ENCODE measurements at places on chromosomes 5 and 9.

GRCh38 chr9:72960446-72960845, 7.6 kb upstream of the ALDH1A1 start:
- no peak for DNase-seq

DNA sequence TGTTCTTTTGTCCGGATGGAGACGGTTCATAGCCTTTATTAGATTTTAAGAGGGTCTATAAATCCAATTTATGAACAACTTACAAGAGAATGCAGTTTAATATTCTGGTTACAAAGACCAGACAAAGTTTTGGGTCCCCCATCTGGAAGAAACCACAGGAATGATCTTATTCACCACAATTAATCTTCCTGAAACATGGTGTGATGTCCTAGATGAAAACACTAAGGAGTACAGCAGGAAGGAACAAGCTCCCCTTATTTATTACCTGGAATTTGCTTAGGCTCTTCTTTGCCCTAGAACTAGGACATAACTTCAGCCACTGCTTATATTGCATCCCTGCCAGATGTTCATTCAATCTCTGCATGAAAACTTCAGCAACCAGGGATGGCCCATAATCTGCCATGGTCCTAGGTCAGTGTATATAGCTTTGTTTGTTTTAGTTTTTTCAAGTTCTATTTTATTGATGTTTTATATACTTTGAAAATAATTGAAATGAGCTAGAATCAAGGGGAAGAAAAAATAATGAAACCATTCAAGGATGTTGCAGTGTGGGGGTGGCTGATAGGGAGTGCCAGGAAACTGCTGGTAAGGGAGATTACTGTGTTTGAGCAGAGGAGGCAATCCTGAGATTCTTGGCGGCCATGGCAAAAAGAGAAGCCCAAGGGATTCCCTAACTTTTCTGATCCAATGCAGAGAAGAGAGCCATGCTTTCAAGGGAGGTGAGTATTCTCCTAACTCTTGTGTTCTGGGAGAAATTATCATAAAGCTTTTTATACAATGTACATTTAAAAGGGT, 16.8 kb downstream of the TXNDC8 start:
- DNase-seq = no peak

GRCh38 chr5:34674187-34674586, 18.1 kb downstream of the RAI14 start:
- no peak for DNase-seq

DNA sequence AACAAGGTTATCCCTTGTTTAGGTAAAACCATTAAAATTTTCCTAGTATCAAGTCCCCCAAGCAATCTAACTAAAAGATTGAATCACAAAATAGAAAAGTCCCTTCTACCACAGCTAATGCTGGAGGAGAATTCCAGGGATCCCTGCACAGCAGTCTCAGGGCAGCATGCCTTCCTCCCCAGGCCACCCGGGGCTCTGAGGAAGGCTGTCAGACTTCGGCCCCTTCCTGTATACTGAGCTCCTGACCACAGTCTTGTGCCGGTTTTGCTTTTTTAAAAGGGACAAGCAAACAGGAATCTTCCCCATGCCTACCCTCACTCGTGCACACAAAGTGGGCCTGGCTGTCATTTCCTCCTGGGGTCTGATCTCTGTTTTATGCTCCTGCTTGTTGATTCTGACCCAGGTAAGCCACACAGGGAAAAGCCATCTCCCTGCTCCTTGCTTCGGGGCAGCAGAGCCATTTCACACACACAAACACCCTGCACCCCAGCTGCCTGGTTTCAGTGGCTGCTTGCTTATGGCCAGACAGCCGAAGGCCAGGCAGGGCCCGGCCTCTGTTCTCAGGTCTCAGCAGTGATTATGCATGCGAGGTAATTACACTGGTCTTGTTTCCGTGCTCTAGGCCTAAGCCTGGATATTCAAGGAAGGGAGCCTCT, 211.9 kb downstream of the NXNL2 start:
- DNase-seq = no peak

DNA sequence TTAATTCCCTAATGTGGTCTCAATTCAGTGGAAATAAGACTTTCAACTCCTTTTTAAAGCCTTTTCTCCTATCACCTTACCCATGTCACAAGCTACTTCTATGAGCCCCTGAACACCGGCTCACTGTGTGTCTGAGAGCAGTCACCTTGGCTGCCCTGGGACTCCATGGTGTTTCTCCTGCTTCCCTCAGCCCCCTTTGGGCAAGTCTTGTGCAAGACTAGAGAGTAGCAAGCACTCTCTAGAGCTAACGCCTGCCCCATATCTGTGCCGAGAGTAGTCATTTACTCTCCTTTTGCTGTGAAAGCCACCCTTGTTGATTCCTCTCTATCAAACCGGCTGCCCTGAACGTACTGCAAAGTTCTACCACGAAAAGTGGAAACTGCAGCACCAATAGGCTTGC, 77.9 kb upstream of the DAB2 start:
- no peak for DNase-seq

DNA sequence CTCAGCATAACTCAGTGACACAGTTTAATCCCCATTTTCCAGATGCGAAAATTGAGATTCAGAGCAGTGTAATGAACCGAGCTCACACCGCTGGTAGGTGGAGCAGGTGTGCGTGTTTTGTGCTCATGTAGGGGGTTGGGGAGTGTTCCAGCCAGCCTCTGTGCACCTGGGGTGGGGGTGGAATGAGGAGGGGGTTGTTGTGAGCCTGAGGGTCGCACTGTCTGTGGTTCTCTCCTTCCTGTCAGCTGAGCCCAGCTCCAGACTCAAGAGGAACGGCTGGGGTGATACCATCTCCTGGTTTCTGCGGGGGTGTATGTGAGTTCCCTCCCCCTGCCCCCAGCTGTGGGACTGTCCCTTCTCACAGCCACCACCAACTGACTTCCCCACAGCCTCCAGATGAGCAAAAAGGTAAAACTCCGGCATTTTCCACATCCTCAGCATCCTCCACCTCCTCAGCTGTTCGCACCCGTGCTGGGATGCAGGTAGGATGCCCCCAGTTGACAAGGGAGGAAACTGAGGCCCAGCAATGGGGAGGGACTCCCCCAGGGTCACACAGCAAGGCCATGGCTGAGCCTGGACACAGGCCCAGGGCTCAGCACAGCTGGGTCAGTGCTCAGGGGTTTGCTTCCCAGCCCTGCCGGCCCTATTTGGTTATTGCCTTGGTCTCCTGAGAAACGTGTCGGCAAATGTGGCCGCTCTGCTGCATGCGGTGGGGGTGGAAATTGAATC, 2.1 kb downstream of the SH2D3C start:
- peak; percentile 67 for DNase-seq

DNA sequence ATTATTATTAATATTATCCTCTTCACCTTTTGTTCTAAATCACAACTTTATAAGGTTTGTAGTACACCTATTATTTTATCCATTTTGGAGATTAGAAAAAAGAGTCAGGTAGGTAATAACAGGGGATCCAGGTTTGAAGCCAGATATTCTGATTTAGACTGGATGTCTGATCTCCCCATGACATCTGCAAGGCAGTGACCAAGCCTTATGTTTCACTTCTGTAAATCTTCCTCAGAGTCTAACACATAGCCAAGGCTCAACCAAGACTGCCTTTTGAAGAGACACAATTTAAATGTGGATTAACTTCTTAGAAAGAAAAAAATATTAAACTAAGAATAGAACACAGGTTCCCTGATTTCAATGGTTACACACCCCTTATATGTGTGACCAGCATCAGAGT, 44.2 kb downstream of the CETN3 start:
- DNase-seq = no peak

GRCh38 chr9:122080986-122081385, 12.1 kb downstream of the TTLL11 start:
- no peak for DNase-seq

- DNase-seq = no peak
These were observed 63.9 kb downstream of the PARP8 start for GRCh38 chr5:50730336-50730735.

DNA sequence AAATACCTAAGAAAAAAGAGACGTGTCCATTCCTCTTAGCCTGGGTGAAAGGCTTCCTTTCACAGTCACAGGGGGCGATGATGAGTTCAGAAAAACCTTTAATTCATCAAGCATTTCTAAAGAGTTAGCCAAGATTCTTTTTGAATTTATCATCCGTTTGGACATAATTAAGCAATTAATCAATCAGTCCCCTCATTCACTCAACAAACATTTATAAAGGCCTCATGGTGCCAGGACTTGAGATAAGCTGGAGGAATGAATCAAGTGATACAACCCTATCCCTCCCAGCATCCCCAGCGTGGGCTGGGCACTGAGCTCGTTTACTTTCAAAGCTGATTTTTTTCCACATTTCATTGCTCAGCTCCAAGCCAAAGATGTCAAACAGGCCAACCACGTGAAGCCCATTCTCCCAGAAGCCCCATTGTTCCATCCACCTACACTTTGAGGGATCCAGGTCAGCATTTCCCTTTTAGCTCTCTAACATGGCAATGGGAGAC, 140.5 kb downstream of the SLIT3 start:
- no peak for DNase-seq

Data from stimulated activated CD4-positive, alpha-beta T cell treated with anti-CD3 and anti-CD28 coated beads, TNF-alpha, amount 100 ng/mL, for 1 hour (primary cell).